ENCODE measurements at places on chromosomes 3 and 15. TPM values are rescaled to one million over a fixed set of nuclear protein-coding genes. Genes with fewer than 3 reads are reported as not detected.

CLDN11 gene
- 3.2 TPM for polyA plus RNA-seq

WDR93 gene
- polyA plus RNA-seq, result not detected

CTXN2 gene
- polyA plus RNA-seq, result not detected

IGDCC3 gene
- polyA plus RNA-seq, result under 0.01 TPM

NR2F2 gene
- polyA plus RNA-seq, result 22.9 TPM

PATL2 gene
- 2.1 TPM for polyA plus RNA-seq

CFAP100 gene
- not detected for polyA plus RNA-seq

ACKR2 gene
- 0.25 TPM for polyA plus RNA-seq

CIAO2A gene
- 118 TPM for polyA plus RNA-seq

DNA sequence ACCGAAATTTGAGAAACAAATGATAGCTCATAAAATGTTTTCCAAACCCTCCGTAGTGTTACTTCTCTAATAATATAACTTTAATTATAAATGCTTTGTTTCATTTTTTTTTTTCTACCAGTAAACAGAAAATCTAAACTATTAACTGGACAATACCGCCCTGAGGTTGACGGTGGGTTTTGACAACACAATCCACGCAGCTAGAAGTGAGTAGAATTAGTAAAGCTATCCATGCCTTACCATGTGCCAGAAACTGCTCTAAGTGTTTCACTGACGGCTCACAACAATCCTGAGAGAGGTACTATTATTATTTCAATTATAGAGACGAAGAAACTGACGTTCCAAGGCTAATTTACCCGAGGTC lies 410 bp downstream of the NDUFAF1 start:
- DNase-seq, result no peak

DNA sequence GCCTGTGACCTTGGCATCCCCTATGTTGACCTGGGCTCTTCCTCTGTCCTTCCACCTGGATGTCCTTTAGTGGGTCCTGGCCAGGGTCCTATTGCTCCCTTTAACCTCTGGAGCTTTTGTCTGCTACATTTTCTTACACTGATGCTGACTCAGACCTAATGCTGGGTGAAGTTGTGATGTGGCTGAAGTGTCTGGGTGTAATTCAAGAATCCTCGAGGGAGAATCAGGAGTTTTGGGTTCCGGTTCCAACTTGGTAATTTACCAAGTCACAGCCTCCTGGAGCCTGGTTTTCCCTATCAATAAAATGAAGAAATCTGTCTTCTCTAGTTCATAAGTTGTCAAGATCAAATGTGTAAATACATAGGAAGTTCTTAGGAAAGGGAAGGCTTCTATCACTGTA lies 25.6 kb downstream of the CEP19 start:
- DNase-seq, result no peak

- DNase-seq, result no peak
Measured at GRCh38 chr3:182683858-182684257, 109.4 kb upstream of the ATP11B start.

GRCh38 chr15:99138491-99138982 lies 33.7 kb downstream of the SYNM start:
- no peak for DNase-seq

GRCh38 chr3:51968170-51968775 lies 1.0 kb upstream of the PCBP4 start:
- DNase-seq, result no peak

- no peak for DNase-seq
Measured at GRCh38 chr3:151312972-151313371, 3.6 kb downstream of the GPR87 start.

- DNase-seq, result no peak
Measured at GRCh38 chr3:182730675-182731042, 62.6 kb upstream of the ATP11B start.

DNA sequence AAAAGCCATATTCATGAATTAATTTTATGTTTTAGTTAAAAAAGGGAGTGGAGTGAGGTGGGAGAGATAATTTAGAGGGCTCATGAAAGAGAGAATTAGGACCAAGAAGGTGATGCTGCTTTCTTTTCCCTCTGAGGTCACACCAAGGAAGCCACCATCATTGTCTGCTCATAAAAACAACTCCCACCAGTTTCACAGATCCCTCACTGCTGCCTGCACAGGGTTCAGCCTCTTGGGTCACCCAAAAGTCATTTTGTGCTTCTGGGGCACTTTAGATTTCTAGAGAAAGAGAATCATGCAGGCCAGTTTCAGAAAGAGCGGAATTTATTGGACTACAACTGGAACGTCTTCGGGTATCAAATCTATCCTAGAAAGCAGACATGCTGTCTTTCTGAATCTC lies 241.4 kb upstream of the EOMES start:
- no peak for DNase-seq

DNA sequence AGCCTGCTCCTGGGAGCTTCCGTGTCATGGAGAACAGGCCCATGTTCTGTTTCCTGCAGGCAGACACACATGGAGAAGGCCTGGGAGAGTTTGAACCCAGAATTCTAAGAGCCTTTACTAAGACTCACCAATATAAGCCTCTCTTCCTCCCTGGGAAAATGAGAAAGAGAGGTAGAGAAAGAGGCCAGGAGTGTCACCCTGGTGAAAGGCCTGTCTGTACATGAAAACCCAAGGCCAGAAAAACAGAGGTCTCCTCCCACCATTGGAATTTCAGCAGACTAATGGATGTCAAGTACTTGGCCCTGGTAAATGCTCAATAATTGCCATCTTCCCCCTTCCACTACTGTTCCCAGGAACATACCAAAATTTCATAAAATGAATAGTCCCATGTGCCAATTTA lies 117.6 kb downstream of the TOP2B start:
- no peak for DNase-seq

GRCh38 chr3:52403955-52404354 lies 40.9 kb downstream of the SEMA3G start:
- no peak for DNase-seq

DNA sequence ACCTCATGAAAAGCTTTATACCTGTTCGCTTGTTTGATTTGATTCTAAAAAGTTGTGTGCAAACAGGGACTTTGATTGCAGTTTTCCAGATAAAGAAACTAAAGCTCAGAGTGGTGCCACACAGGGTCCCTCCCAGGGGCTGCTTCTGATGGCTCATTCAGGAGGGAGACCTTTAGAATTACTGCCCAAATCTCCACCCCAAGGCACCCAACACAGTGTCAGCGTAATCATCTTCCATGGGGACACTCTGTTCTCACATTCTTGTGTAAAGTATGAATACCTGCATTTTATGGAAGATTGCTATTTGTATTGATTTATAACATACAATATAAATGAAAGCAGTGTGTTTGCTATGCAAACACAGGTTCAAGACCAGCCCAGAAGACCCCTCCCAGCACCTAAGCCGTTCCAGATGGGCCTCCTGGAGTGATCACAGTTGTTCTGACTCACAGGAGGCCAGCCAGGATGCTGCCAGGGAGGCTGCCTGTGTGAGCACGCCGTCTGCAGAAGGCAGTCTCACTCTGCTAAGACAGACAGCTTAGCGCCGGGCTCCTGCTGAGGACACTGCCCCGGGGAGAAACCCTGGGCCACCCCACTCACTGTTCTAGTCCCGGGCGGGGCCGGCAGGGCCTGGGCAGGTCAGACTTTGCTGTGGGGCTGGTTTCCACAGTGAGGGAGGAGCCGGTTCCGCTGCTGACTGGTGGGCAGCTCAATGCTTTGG lies 185.6 kb downstream of the FAM43A start:
- DNase-seq, result no peak

DNA sequence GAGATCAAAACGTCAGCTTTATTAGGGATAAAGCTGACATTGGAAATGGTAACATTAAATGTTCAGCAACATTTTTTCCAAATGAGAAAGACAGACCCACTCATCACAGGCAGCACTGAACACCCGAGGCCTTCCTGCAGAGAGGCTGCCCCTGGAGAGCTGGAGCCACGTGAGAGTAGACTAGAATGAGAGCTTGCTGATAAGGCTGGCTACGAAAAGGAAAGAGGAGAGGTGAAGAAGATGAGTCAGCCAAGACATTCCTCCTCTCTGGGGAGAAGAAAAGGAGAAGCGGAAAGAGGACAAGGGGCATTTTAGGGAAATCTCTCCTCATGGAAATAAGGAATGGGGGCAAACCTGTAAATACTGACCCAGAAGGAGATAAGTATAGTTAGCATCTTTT lies 7.3 kb downstream of the CYP19A1 start:
- DNase-seq, result no peak

DNA sequence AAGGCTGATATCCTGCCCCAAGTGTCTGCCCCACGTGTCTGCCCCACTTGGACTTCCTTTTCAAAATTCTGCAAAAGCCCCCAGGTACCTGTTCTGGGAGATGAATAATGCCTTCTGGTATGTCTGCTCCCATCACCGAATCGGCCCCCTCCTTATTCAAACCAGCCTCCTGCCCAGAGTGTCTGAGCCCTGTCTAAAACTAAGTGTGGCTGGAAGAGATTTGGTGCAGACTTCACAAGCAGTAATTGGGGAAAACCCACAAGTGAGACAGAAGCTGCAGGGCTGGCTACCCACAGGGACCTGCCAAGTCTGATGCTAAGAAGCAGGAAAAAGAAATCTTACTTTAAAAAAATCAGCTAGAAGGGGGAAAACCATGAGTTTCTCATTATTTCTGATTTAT lies 85.1 kb downstream of the DUT start:
- DNase-seq, result no peak

- no peak for DNase-seq
Measured at GRCh38 chr15:32641517-32642059, at the start of gene SCG5. Gene SCG5, plus strand, starts transcription at chr15:32641710. Its CDS starts 1,883 bp downstream, at chr15:32643593.

DNA sequence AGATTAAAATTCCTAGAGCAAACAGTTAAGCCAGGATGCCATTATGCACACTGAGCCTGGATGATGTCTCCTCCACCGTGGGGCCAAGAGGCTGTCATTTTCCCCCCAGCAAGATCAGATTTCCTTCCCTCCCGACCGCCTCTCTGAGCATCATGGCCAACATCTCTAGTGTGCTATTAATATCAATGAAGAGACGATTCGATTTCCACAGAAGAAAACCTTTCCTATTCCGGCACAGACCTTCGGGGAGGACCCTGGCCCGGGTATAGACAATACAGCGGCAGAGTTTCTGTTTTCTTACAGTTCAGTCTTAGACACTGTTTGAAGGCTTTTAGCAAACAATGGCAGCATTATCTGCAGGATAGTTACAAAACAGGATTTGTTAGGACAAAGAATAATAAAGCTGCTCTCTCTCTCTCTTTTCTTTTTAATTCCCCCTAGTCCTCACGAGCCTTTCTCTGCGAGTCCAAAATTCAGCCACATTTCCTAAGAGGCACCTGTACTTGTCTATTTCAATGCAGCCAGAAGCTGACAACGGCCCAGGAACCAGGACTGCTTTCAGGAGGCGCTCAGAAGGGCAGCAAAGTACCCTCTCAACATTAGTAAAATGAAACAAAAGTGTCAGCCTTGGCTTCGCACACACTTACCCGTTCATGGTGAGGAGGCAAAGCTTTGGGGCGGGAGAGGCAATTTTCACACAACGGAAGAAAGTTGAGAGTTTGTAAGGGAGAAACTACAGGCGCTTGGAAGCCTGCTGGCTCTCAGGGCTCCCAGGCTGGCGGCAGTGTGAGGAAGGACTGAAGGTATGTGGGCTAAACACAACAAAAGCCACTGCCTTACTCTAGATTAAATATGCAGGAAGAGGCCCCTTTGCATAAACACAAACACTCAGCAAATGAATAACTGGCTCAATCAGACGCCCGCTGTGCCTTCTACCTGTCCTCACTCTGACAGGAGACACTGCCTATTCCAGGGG lies 278.0 kb downstream of the FOXP1 start:
- peak; percentile 21 for DNase-seq

GRCh38 chr3:184472723-184473428 lies 88.7 kb upstream of the EPHB3 start:
- DNase-seq, result no peak

GRCh38 chr15:92803852-92804609 lies 96.1 kb upstream of the CHD2 start:
- DNase-seq, result peak; percentile 40

DNA sequence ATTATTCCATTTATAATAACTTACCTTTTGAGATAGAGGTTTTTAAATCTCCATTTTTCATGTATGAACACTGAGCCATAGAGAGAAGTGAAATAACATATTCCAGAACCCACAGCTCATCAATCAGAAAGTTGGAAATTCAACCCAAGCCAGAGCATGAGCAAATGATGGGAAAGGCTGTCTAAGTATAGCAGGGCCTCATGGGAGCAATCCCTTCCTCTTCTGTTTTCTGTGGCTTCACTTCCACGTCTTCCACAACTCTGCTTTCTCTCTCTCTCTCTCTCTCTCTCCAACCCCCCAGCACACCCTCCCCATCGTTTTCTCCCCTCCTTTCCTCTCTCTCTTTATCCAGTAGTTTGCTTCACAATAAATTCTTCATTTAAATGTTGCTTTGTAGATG lies 14.8 kb upstream of the IL1RAP start:
- DNase-seq, result no peak

GRCh38 chr15:39140060-39140604 lies 440.7 kb upstream of the THBS1 start:
- no peak for DNase-seq

DNA sequence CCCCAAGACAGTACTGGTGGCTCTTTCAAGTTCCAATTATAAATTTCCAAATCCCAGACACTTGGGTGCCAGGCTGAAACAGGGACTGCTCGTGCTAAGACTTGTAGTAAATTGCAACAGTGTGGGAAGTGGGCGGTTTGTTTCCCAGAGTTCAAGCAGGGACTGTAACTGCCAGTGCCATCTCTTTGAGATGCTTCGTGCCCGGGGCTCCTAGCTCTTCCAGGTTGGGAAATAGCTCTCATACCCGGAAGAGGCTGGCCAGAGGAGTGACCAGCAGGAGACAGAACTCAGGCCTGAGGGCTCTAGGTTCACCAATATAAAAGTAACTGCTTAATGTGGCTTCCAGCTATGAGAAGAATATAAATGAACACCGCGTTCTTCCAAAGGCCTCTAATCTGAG lies 54.0 kb upstream of the NEO1 start:
- DNase-seq, result no peak

- no peak for DNase-seq
Measured at GRCh38 chr3:120258009-120258408, 27.0 kb downstream of the GPR156 start.

DNA sequence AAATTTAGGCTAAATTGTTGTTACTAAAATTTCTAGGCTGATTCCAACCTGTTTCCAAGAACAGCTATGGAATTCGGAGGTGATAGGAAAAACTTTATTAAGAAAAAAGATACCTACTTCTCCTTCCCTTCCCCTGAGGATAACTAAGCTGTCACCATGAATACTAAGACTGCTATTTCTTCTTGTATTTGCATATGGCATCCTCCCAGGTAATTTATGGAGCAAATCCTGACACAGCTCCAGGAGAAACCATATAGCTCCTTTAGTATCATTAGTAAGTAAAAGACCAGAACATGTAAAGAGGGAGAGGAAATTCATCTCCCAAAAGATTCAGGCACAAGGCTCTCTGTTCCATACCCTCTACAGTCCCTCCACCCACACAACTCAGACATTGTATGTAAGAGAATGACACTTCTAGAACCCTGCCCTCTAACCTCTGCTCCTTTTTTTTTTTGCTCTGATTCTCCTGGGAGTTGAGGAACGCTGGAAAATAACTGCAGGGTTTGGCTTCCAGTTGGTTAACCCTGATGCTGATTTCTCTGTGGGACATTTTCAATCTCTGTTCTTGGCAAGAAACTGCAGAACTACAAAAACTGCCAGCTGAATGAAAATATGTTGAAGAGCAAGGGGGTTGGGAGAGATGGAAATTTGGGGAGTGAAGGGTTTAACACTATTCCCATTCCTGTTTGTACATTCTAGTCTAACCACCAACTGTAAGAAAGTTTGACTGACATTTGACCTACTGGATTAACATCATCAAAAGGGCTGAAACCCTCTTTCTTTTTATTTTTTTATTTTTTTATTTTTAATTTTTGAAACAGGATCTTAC lies 14.2 kb upstream of the MAGI1 start:
- no peak for DNase-seq

GRCh38 chr3:23834082-23834870 lies 28.5 kb downstream of the UBE2E1 start:
- no peak for DNase-seq

GRCh38 chr3:65412588-65412987 lies 626.1 kb downstream of the MAGI1 start:
- DNase-seq, result peak; percentile 87

Measured in heart right ventricle (tissue), 16 donors.